GM04503 (cell line): ENCODE measurements at places on chromosomes 4 and X.

- peak; percentile 54 for DNase-seq
Observed at GRCh38 chr4:38237139-38237538, 276.9 kb downstream of the PTTG2 start.

DNA sequence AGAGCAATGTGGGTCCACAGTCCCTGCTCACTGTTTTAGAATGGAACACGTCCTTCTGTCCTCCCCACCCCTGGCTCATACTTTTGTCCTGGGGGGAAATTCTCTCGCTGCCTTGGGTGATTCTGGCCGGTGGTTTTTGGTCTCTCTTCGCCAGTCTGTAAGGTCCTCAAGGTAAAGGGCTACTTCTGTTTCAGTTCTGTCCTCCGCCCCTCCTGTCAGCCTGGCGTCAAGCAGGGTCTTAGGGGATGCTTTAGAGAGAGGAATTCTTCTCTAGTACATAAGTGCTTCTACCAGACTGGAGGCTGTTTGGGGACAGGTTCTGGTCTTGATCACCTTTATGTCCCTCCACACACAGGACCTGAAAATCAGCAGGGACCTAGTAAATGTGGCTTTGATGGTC lies 617 bp upstream of the MRFAP1L1 start:
- DNase-seq = no peak

DNA sequence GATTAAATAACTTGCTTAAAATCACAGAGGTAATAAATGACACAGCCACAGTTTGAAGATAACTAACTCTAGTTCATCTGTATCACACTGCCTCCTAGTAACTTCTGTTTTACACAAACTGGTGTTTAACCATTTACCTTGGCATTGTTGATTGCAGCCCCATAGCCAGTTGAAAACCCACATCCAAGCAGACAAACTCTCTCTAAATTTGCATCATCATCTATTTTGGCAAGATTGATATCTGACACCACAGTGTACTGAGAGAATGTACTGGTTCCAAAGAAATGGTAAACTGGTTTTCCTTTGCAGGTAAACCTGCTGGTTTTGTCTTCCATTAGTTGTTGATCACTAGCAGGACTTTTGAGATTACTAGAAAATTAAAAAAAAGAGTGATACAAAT lies 7.8 kb downstream of the ADH4 start:
- DNase-seq = no peak

GRCh38 chr4:29711226-29711625 lies 1008.9 kb upstream of the PCDH7 start:
- DNase-seq = no peak

GRCh38 chrX:51889851-51890250 lies 3.6 kb upstream of the MAGED1 start:
- DNase-seq = no peak

GRCh38 chr4:127238956-127239475 lies 393.7 kb upstream of the INTU start:
- no peak for DNase-seq

DNA sequence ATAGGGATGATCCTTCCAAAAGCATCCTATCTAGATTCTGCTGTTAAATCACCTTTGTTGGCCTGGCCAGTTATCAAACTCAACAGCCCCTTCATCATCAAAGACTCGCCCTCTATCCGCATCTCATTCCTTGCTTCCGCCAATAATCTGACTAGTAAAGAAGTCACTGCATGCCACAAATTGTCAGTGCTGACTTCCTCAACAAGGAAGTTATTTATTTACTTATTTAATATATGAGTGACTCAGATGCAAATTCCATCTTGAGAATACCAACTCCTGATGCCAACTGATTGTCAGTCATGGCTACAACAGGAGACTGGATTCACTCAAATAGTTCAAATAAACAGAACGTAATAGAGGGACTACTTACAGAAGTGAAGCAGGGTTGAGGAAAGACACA lies 283.8 kb downstream of the TRIML1 start:
- no peak for DNase-seq

GRCh38 chr4:79869597-79870237 lies 203.3 kb downstream of the ANTXR2 start:
- DNase-seq = no peak

GRCh38 chr4:79576429-79576753 lies 168.4 kb upstream of the GK2 start:
- no peak for DNase-seq

- no peak for DNase-seq
Observed at GRCh38 chr4:96526625-96527024, 686.7 kb downstream of the PDHA2 start.

DNA sequence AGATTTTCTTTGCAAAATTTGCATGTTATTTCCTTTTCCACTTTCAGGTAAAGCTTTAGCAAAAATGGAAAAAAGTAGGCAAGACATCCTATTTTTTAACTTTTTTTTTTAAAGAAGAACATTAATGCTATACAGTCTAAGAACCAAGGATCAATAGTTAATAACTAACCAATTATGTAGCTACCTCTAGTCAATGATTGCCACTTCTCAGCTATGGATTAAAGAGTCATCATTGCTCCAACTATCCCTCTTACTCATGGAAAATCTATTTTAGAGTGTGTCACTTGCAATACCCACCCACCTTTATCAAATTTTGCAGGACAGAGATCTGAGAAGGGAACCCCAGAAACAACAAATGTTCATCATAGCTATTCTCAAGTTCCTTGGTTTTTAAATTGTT lies 223.1 kb downstream of the ANK2 start:
- DNase-seq = no peak

DNA sequence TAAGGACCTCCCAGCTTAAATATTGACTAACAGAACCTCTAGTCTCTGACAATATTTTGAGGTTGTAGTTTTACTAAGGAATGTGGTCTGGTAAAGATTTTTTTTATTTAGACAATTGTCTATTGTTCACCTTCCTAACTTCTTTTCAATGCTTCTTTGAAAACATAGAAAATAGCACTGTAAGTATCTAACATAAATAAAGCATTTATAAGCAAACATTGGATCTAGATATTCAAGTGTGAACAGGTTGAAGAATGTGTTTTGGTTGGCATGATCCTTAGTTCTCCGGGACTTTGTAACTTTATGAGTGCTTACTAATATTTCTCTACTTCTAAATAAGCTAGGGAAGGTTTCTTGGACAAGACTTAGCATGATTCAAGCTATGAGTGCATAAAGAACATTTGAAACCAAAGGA lies 285.4 kb upstream of the ARSJ start:
- peak; percentile 52 for DNase-seq

DNA sequence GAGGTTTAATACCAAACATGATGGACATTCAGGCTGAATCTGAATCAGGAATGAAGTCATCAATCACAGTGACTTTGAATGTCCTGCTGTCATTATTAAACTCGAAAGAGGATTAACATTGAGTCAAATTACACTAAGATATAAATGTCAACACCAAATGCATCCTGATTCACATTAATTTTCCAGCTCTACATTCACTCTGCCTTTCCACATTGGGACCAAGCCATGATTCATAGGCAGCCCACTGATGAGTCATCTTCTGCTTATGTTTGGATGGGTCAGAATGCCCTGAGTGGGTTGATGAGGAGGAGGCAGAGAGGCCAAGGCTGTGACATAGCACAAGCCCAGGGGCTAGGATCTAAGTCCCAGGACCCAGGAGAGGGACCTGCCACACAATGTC lies 247.6 kb upstream of the RPS6KA3 start:
- DNase-seq = no peak

DNA sequence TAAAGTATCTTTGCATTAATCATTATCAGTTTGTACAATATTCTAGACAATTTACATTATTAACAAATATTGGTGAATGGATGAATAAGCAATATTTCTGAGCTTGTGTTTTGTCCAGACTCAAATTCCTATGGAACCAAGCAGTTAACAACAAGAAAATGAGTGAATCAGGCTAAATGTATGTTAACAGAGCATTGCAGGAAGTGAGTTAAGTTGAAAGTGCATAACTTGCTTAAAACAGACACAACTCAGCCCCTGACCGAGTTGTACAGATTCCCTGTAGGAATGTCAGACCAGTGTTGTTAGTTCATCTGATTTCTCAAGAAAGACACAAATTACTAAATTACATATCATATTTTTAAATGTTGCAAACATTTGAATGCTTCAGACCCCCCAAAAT lies 23.7 kb upstream of the CSN1S1 start:
- DNase-seq = no peak
